Cerebellar nuclear complex (tissue), 1 donor: ENCODE measurements at places on chromosomes 13 and 19.

GRCh38 chr19:52993342-52994178 lies 20.2 kb upstream of the ERVV-1 start:
- peak; percentile 89 for DNase-seq

DNA sequence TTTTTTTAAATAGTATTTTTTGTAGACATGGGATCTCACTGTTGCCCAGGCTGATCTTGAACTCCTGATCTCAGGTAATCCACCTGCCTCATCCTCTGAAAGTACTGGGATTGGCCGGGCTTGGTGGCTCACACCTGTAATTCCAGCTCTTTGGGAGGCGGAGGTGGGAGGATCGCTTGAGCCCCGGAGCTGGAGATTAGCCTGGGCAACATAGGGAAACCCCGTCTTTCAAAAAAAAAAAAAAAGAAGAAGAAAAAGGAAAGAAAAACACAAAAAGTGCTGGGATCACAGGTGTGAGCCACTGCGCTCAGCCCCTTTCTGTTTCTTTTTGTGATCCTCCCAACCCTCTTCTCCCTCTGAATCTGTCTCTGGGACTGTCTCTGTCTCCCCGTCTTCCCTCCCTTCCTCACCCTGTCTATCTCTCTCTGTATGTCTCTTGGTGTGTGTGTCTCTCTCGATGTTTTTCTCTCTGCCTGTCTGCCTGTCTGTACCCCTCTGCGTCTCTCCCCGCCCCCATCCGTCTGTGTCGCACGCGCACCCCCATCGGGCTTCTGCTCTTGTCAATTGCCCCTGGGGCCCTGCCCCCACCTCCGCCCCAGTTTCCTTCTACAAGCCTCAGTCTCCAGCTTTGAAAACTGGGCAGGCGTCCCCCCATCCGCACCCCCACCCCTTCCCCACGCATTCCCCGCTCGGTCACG lies 540 bp upstream of the ZFP36 start:
- DNase-seq, result no peak

GRCh38 chr13:93079294-93079693 lies 147.3 kb upstream of the GPC6 start:
- DNase-seq, result no peak

DNA sequence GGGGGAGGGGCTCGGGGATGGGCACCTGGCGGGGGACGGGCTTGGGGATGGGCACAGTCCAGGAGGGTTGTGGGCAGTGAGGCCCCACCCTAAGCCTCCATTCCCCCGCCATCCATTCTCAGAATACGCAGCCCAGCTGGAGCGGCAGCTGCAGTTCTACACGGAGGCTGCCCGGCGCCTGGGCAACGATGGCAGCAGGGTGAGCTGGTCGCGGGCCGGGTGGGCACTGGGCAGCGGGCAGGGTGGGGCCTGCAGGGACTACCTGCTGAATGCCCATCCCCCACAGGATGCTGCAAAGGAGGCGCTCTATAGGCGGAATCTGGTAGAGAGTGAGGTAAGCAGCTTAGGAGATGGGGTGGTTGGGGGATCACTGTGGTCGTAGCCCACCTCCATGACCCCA lies 8.3 kb downstream of the PODNL1 start:
- no peak for DNase-seq

- DNase-seq, result no peak
These were observed 20.8 kb upstream of the IPO5 start for GRCh38 chr13:97932647-97933046.

- no peak for DNase-seq
These were observed 1.7 kb upstream of the SLITRK5 start for GRCh38 chr13:87669379-87669978.
